BJ (cell line): ENCODE measurements at places on chromosomes 5 and 9. TPM values are rescaled to one million over a fixed set of nuclear protein-coding genes. Genes with fewer than 3 reads are reported as not detected.

The GRPEL2 gene
- polyA plus RNA-seq: 17.1 and 18.0 TPM in 2 replicates

The SCGB3A2 gene
- not detected in 2 replicates for polyA plus RNA-seq

The CDHR2 gene
- not detected in 2 replicates for polyA plus RNA-seq

The SLC23A1 gene
- polyA plus RNA-seq: not detected in 2 replicates

GRCh38 chr5:69517763-69518212 lies 25.2 kb downstream of the OCLN start:
- no peak for DNase-seq

DNA sequence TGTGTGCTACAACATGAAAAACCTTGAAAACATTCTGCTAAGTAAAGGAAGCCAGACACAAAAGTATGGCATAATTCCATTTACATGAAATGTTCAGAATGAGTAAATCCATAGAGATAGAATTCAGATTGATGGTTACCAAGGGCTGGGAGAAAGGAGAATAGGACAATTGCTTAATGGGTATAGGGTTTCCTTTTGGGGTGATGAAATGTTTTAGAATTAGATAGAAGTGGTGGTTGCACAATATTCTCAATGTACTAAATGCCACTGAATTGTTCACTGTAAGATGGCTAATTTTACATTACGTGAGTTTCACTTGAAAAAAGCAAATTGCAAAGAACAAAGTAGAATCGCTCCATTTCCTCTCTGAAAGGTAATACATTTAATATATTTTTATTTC lies 43.0 kb upstream of the GAS1 start:
- DNase-seq: no peak

DNA sequence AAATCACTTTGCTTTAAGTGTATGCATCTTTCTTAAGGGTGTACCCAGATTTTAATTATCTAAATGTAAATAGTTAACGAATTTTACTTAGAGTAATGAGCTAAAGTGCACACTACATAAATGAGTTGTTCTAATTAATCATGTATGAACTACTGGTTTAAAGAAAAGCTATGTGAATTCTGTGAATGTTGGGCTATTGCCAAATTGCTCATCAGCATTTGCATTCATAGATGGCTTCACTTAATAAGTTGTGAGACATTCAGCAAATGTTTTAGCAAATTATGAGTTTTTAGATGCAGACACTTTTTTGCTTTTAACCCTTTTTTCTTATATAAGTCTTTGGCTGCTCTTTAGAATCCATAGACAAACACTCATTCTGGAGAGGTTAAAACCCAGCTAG lies 175.7 kb downstream of the PBX3 start:
- DNase-seq: no peak

DNA sequence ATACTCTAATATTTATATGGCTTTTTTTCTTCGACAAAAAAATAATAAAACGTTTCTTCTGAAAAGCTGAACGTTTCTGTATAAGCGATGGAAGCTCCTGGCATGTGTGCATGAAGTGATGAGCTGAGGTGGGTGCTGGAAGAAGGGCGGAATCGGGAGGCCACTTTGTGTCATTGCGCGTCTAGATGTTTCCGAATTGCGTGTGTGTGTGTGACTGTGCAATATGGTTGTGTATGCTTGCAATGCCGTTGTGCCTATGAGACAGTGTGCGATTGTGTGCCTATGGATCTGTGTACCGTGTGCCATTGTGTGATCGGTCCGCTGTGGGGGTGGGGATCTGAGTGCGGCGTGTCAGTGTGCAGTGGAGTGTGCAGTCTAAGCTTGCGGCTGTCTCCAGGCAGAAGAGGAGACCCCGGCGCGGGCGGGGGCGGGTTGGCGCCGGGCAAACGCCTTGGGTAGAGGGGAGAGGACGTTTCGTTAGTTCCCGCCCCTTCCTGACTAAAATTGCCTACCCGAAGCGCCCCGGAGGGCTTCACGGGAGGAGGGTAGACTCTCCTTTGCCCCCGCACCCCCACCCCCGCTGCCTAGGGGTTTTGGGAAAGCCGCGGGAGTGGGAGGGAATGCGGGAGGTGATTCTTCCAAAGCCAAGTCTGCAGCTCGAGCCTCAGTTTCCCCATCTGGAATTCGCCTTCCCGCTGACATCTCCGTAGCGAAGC lies 24.2 kb downstream of the PCDHGC5 start:
- DNase-seq: no peak

- no peak for DNase-seq
These were observed 23.2 kb downstream of the LEAP2 start for GRCh38 chr5:132896685-132897084.

- peak; percentile 70 for DNase-seq
These were observed 665.0 kb upstream of the RGMB start for GRCh38 chr5:98108497-98108896.

DNA sequence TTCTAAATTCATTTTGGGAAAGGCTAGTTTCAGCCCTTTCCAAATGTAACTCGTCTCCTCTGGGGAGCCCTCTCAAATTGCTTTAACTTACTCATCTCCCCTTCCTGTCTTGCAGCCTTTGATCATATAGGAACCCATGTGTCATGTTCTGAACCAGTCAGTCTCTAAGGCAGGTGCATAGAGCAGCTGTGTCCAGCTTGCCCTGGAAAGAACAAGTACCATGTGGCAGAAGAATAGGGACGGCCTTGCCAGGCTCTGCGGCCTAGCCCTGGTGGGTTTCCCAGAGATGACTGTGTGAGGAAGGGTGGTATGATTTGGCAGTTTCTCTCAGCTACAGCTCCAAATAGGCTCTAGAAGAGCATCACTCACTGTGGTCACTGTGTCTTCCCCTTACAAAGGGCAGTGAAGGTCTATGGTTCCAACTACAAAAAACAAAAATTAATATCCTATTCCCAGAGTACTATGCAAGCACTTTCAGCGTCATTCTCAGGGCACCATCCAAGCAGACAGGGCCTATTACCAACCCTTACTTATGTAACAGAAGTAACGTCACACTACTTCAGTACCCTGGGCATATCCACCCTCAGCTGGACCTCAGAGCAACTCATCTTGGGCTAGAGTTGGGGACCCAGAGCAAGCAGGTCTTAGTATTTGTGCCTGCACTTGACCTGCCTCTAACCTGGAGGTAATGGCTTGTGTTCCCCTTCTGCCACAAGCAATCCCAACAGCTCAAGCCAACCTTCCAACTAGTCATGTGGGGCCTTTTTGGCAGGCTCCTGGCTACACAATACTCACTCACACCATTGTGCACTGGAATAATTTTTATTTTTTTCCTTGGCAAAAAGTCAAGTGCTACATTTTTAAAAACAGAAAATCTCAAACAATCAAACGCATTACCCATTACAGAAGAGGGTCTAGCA lies 37.2 kb upstream of the UBAP2 start:
- DNase-seq: no peak

GRCh38 chr9:93244510-93245436 lies 60.8 kb downstream of the WNK2 start:
- no peak for DNase-seq

DNA sequence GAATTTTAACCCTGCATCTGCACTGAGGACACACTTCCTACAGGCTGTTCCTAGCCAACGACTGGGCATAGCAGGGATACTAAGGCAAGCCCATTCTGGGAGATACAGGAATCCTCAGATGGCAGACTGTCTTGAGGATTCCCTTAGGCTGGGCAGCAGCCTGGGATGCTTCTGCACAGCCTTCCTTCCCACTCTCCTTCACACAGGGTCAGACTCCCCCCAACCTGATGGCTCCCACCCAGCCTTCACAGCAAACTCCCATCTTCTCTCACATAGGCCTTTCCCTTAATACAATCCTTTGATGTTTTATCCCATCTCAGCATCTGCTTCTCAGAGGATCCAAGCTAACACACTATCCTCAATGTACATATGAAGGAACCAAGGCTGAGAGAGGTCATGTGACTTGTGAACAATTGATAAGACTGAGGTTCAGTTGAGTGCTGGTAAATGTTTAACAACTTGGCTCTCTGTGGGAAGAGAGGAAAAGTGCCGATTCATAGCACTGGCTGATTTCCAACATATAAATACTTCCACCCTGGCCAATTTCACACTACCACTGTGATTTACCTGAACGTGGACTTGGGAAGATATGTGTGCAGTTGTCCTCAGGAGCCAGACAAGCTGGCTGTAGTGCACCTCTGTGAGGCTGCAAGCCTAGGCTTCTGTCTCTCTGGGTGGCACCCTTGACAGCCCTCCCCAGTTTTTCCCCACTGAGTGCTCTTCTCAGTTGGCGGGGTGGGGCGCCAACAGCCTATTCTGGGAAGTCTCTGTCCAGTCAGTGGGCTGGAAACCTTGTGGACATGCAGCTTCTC lies 120.2 kb upstream of the TRIM32 start:
- DNase-seq: no peak
